ENCODE measurements at places on chromosomes 5 and 9.

DNA sequence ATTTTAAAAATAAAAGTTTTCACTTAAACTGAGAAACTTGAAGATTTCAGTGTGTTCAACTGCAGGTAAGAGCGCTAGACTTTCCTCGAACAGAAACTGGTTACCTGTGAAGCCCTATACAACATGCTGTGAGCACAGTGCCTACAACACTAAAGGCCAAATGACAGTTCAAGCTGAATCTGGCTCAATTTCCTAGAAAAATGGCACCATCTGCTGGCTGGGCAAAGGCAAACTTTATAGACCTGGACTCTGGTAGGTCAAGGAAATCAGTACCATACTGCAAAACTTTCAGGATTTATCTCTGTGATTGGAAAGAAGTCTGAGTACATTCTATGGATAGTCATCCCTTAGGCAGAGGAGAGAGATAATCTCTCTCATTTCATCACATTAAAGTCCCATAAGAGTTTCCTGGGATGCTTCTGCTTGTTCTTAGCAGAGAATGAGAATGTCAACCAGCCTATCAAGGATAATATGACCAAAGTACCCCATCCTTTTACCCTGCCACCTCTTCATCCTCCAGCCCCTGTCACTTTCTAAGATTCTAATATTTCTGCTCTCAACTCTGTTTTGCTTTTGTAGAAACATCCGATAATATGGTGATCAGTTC, 31.8 kb upstream of the FOXB2 start:
- DNase-seq = no peak

DNA sequence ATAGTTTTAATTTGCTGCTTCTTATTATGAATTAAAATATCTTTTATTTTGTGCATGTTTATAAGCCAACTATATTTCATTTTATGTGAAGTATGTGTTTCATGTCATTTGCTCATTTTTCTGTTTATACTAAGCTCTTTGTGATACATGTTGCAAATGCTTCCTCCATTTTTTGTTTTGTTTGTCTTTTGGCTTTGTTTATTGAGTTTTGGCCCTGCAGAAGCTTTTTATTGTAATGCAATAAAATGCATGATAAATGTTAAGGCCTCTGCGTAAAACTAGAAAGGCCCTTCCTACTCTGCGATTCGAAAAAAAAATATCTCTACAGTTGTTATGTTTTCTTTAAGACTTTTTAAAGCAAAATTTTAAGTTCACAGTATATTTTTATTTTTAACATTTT, 9.4 kb downstream of the ZNF366 start:
- no peak for DNase-seq

DNA sequence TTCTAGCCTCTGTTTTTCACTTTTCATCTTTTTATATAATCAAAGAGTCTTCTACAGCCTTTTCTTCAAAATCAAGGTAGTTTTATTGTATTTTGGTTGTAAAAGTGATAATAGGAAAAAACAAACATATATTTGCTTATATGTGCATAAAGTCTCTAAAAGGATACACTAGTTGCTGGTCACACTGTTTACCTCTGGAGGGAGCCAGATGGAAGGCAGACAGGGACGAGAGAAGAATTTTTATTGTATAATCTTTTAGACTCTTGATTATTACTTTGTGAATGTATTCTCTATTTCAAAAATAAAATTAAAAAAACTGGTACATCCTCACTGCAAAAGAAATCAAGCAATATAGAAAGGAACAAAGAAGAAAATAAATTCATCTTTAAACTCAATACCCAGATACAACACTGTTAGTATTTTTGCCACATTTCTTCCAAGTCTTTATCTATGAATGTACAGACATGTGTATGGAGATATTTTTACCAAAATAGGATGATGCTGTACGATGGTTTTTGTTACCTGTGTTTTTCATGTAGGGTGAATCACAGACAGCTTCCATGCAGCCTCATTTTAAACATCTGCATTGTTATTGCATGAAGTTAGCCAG, 6.1 kb upstream of the RNF183 start:
- DNase-seq = no peak

GRCh38 chr5:150600616-150601490, 39.6 kb upstream of the SYNPO start:
- no peak for DNase-seq

GRCh38 chr5:171989946-171990712, 16.3 kb downstream of the FBXW11 start:
- no peak for DNase-seq

GRCh38 chr5:69033690-69034089, 60.1 kb upstream of the SLC30A5 start:
- no peak for DNase-seq

DNA sequence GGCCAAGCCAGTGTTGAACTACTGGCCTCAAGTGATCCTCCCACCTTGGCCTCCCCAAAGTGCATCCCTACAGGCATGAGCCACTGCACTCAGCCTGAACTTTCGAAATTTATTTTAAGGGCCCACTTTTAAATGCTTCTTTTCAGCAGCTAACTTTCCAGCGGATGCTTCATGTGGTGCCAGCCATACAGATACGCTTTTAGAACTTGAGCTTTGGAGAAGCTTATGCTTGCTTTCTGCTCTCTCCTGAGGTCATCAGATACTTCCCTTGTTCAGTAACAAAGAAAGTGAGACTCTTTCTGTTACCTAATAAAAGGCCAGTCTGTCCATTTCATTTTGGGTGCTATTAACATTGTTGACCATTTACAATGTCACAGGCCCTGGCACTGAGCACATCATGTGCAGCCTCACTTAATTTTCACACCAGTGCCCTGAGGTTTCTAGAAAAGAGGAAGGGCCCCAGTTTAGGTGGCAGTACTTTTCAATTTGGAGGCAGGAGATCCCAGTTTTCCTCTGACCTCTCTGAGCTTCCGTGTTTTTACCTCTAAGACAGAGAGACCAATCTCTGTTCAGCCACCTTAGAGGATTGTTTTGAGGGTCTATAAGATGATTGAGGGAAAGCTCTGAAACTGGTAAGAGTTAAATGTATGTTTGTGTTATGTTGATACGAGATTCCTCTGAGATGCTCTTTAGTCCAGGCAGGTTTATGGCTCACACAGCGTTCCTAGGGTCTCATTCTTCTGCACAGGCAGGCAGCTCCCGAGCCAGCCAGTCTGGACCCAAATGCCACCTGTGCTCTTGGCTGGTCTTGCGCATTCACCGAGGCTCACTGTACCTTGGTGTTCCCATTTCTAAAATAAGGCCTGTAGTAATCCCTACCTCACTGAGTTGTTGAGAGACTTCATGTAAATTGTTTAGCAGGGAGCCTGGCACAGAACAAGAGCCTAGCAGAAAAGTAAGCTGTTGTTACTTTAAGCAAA, 4.4 kb downstream of the ABL1 start:
- DNase-seq = no peak
